SIG-M5 (cell line): ENCODE measurements at places on chromosomes 13 and 19.
A peak's percentile ranks its signal among the peaks of the same experiment; 100 is the strongest.

- no peak for DNase-seq
Measured at GRCh38 chr19:33219261-33219815, 6.3 kb downstream of the SLC7A10 start.

DNA sequence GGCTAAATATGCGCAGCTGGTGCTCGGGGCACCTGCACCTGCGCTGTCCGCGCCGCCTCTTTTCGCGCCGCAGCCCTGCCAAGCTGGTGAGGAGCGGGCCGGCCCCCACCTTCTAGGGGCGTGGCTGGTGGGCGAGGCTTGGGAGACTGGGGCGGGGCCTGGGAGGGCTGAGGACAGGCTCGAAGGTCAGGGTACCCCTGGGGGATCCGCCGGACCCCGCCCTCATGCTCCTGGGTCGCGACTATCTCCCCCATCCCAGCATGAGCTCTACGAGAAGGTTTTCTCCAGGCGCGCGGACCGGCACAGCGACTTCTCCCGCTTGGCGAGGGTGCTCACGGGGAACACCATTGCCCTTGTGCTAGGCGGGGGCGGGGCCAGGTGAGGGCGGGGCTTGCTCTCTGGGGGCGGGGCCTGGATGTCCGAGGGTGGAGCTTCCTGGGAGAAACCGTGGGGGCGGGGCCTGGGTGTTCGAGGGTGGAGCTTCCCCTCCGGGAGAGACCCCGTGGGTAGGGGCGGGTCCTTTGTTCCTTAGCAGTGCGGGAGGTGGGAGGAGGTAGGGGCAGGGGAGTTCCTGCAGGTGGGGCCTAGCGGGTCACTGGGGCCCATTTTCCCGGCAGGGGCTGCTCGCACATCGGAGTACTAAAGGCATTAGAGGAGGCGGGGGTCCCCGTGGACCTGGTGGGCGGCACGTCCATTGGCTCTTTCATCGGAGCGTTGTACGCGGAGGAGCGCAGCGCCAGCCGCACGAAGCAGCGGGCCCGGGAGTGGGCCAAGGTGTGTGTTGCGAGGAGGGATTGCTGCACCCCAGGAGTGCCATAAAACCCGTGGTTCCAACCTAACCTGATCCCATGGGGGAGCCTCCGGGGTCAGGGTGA, 19.7 kb downstream of the PNPLA6 start:
- no peak for DNase-seq

DNA sequence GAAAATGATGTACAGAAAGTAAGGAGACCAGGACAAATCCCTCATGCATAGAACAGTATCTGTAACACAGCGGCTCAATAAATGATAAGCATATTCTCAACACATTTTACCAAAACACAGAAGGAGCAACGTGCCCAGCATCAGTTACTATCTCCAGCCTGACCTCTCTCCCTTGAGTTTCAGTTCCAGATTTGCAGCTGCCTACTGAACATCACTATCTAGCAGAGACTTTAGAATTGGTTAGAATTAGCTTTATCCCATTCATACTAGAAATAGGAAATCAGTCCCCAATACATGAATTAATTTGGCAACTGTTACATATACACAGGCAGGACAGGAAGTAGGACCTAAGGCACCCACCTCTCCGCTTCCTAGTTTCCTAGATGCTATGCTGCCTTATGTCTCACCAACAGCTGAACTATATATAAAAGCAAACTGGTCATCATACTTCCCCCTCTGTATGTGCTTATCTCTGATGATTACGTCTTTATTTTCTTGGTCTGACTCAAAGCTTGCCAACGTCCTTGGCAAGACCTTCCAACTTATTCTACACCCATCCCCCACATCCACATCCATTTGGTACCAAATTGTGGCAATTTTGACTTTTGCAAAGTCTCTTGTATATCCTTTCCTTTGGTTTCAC, 61.1 kb downstream of the SACS start:
- peak; percentile 8 for DNase-seq

GRCh38 chr19:35216016-35216832, 12.3 kb downstream of the FAM187B start:
- DNase-seq: no peak

GRCh38 chr19:33063356-33063752, 1.3 kb downstream of the RHPN2 start:
- no peak for DNase-seq

GRCh38 chr19:10870501-10870954, 825 bp upstream of the CARM1 start:
- no peak for DNase-seq

GRCh38 chr19:42032431-42032830, 37.6 kb downstream of the GRIK5 start:
- no peak for DNase-seq

GRCh38 chr13:99426426-99426825, 74.8 kb upstream of the TM9SF2 start:
- no peak for DNase-seq

DNA sequence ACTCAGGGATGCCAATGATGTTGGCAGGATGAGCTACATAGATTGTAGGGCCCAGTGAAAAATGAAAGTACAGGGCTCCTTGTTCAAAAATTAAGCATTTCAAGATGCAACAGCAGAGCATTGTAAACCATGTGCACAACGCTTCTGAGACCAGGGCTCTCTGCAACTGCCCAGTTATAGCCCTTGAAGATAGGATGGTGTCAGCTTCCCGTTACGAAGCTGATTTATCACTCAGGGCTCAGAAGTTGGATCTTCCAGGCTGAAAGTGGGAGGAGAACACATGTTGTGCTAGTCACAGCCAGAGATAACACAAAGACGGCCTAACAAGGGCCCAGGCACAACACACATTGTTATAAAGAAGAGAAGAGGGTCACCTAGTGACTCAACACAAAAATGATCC, 466.7 kb downstream of the TUBA3C start:
- DNase-seq: no peak

GRCh38 chr19:13149628-13150186, 468 bp downstream of the STX10 start:
- DNase-seq: no peak

DNA sequence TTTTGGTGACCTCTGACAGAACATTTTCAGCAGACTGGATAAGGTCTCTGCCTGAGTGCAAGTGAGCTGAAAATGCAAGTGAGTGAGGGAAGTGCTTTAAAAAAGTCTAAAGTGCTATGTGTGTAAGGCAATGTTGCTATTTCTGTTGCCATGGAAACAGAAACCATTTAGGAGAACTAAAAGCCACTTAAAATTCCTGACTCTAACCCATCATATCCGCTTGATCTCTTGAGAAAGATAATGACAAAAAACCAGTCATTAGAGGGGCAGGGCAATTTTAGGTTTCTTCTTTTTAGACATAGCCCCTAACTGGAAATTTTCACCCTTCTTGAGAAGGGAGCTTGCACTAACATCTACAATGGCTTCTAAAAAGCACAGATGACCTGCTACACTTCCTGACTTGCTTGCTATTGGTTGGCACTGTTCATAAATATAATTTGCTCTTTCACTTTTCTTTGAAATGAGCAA, at the start of gene CYSLTR2:
Gene CYSLTR2, plus strand, starts transcription at position 458 of the 468 bp plus-strand sequence. CDS start 52,889 bp downstream, outside the sequence.
- DNase-seq: peak; percentile 84

GRCh38 chr13:36549755-36550154, 117.5 kb downstream of the CCNA1 start:
- DNase-seq: no peak

GRCh38 chr19:19224852-19225494, 13.2 kb downstream of the NCAN start:
- DNase-seq: no peak

DNA sequence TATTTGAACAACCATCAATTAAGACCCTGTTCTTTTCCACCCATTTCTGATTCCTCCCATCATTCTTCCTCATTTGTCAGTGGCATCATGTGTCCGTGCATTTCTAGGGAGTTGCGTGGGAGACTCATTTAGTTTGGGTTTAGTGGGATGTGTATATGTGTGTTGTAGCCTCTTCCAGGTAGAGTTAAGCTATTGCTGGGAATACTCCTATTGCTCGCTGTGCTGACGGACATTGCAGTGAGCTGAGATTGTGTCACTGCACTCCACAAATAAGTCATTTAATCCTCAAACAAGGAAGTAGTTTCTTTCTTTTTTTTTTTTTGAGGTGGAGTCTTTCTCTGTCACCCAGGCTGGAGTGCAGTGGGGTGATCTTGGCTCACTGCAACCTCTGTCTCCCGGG, 42.2 kb upstream of the RCBTB2 start:
- no peak for DNase-seq

DNA sequence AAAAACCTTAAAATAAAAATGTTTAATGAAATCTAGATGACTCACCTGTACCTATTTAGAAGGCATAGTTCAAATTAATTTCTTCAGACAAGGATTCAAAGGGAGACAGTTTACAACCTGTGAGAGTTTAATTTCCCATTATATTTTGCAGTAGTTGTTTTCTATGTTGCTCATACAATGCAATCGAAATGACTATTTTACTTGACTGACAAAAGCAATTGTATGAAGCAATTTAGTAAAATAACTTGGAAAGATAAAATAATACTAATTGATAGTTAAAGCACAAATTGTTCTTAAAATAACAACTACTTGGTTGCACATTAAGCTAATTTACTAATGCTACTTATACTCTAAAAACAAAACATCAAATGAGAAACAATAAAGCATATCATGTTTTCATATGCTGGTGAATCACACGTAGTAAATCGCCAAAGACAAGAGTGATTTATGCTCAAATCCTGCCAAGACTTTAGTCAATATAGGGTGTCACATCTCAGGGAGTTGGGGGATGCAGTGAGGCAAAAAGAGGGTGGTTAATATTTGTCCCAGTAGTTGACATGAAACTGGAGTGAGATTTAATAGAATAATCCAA, 6.4 kb downstream of the DACH1 start:
- DNase-seq: no peak

GRCh38 chr13:50077431-50077830, 62.2 kb downstream of the KCNRG start:
- no peak for DNase-seq

GRCh38 chr19:40529093-40529954, 47.3 kb upstream of the SHKBP1 start:
- no peak for DNase-seq

GRCh38 chr13:66425741-66426140, 804.4 kb downstream of the PCDH9 start:
- no peak for DNase-seq

- DNase-seq: no peak
Measured at GRCh38 chr19:4583961-4584669, 24.6 kb upstream of the SEMA6B start.

DNA sequence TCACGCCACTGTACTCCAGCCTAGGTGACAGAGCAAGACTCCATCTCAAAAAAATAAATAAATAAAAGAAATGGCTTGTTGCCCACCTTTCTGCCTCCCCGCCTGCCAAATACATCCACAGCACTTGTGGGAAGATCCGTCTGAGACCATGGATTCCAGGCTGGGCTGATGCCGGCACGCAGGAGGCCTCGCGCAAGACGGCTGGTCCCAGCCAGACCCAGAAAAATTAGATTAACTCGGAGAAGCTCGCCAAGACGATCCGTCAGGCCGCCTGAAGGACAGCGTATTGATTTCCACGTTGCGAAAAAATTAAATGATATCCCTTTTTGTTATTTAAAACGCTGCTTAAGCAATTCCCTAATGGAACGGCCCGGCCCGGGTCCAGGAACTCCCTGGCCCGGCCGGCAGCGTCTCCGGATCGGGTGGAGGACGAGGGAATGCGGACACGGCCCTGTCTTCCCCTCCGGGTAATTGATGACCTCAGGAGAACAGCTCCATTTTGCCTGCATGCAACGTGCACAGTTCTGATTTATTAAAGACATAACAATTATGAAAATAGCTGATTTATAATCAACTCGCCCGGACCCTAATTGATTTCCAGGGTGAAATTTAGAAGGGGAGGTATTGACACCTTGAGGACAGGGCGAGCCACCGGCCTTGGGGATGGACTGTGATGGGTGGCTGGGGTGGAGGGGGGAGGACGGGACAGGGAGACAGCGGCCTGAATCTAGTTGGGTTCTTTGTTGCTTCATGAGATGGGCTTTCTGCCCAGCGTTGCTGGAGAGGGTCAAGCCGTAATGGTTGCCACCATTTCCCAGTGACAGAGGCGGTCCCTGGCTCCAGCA, 52.1 kb downstream of the ZNRF4 start:
- no peak for DNase-seq

GRCh38 chr19:19460761-19461265, 54.5 kb downstream of the TSSK6 start:
- no peak for DNase-seq

- DNase-seq: no peak
Measured at GRCh38 chr13:19940106-19940505, 18.4 kb upstream of the ZMYM2 start.

DNA sequence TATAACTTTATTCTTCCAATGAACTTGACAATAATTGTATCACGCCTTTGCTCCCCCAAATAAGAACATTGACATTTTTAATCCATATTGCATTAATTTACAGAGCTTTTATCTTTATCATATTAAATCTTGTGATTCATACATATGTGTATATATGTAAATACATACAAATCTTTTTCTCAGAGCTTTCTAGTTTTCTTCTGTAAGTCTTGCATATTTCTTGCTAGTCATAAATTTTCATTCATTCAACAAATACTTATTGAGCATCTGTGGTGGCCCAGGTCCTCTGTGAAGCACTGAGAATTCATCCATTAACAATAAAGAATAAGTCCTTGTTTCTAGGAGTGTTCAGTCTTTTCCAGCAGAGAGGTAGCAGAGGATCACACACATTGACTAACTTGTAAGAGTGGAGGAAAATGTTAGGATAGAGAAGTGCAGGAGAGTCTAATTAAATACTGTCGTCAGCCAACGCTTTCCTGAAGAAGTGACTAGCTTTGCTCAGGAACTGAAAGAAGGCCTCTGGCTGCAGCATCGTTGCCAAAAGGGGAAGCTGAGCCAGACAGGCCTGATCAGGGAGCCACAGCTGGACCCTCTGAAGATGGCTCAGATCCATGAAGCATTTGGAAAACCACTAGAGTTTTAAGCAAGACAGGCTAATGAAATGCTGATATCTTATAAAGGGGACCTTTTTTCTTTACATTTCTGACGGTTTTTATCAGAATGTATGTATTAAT, 38.6 kb upstream of the LAMP1 start:
- DNase-seq: no peak

- no peak for DNase-seq
Measured at GRCh38 chr13:46137627-46138317, 32.9 kb upstream of the CPB2 start.

GRCh38 chr13:20921572-20921971, 19.0 kb upstream of the XPO4 start:
- DNase-seq: no peak

- DNase-seq: no peak
Measured at GRCh38 chr13:29835280-29836061, 14.9 kb downstream of the UBL3 start.

DNA sequence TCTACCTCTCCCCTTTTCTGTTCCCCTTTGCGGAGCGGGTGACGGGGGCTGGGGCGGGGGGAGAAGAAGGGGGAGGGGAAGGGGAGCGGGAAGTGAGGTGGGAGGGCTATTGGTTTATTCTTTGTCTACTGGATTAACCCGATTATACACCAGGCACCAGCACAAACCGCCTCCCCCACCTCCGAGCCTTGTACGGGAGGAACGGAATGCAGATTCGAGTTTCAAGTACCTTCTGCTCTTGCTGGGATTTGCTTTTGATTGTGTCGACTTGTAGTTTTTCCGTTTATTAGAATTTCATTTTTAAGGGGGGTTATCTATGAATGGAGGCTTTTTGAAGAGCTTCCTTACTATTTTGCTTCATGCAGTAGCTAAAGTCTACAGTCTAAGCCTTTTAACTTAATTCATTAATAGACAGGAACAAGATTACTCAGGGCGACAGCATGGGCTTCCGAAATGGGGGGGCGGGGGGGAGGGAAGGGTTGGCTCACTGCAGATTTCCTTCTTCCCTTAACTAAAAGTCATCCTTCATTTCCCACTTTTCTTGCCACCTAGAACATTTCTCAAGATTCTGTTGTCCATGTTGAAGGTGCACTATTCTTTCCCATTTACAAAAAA, 937 bp upstream of the SPRY2 start:
- DNase-seq: no peak

GRCh38 chr19:15722956-15723355, 4.9 kb upstream of the OR10H2 start:
- no peak for DNase-seq
